ENCODE measurements at places on chromosomes 5 and 9.

DNA sequence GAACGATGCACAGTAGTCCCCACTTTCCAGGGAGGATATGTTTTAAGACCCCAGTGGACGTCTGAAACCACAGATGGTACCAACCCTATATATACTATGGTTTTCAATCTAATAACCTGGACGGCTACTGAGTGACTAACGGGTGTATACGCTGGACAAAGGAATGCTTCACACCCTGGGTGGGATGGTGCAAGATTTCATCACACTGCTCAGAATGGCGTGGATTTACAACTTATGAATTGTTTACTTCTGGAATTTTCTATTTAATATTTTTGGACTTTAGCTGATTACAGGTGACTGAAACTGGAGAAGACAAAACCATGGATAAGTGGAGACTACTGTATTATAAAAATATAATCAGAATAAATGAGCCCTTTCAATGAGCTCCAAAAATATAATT lies 147.6 kb upstream of the TRIM32 start:
- DNase-seq = no peak

- DNase-seq = no peak
Measured at GRCh38 chr5:136374003-136374402, 8.7 kb upstream of the TRPC7 start.

DNA sequence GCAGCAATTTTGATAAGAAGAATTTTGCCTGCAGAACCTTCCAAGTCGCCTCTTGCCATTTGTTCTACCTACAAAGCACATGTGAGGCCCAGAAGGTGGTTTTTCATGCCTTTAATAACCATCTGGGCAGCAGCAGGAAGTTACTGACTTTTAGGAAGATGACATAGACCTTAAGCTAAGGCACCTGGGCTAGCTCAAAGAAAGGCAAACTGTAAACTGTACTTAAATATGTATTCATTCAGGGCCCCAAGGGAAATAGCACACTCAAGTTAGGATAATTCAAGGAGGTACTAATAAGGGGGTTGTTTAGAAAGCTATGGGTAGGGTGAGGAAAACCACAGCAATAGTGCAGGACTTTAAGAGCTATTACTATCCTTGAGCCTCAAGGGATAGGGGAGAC lies 57.3 kb upstream of the HSPB3 start:
- DNase-seq = no peak

GRCh38 chr5:150485693-150486401 lies 22.1 kb upstream of the NDST1 start:
- DNase-seq = no peak

GRCh38 chr5:10424124-10424731 lies 17.5 kb upstream of the ROPN1L start:
- peak; percentile 25 for DNase-seq

DNA sequence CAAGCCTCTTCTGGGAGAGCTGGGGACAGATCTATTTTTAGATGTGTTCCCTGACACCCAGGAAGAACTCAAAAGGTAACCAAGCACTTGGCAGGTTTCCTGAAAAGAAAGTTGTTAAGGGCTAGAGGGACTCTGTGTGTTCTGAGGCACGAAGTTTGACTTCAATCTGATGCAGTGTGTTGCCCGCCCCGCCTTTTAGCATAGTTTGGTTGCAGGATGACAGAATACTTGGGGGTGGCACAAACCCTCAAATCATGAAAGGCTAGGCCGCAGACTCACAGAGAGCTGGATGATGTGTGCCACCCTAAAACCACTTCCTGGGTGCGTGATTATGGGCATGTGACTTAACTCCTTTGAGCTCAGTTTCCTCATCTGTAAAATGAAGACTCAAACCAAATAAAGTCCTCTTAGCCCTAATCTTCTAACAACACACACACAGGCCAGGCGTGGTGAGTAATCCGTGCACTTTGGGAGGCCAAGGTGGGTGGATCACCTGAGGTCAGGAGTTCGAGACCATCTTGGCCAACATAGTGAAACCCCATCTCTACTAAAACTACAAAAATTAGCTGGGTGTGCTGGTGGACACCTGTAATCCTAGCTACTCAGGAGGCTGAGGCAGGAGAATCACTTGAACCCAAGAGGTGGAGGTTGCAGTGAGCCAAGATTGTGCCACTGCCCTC lies 12.8 kb upstream of the NDFIP1 start:
- DNase-seq = peak; percentile 95
